ENCODE measurements at places on chromosomes 12 and 14.

GRCh38 chr12:80470403-80470802 is 26.4 kb downstream of the PTPRQ start:
- DNase-seq = no peak

DNA sequence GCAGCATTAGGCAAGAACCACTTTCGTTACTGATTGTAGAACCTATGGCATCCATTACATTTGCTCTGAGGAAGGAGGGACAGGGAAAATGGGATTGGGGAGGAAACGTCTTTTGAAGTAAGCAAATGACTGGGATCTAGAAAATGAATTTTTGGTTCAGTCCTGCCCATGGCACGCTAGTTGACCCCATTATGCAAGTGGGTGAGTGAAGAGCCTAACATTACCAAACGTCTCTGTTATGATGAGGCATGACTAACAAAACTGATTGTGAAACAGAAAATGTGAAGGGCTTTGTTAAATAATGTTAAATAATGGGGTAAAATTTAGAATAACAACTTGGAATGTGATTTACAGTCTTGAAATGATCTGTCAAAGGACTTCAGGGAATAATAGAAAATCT is 38.9 kb downstream of the CPSF2 start:
- DNase-seq = no peak

DNA sequence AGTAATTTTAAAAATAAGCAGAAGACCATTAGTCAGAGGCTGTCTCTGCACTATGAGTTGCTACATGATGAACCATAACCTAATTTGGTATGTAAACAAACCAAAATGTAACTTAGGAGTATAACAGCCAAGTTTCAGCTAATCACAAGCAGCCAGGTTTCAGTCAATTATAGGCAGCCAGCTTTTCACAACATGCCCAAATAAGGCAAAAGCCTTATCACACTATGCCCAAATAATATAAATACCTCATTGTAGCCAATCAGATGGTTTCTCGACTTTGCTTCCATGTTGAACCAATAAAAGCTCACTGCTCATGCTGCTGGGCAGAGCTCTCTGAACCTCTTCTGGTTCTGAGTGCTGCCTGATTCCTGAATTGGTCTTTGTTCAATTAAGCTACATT is 38.6 kb downstream of the GARIN6 start:
- no peak for DNase-seq

DNA sequence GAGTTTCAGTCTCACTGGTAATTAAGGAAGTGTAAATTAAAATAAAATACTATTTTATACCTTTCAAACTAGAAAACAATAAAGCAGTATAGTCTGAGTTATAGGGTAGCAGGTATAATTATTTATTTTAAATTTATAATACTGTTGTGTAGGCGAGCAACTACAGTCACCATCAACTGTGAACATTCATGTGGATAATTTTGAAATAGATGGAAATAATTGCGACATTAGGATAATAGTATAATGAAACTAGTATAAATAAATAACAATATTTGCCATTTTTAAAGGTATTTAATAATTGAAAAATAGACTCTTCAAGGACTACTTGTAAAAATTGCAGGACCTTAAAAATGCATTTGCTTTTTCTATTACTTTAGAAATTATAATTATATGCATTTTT is 3.8 kb upstream of the DYRK4 start:
- DNase-seq = no peak

- no peak for DNase-seq
These were observed at the start of gene KRT75 for GRCh38 chr12:52434081-52434733. Gene KRT75 (minus strand): TSS chr12:52434371. CDS start chr12:52434304, 67 bp downstream.

DNA sequence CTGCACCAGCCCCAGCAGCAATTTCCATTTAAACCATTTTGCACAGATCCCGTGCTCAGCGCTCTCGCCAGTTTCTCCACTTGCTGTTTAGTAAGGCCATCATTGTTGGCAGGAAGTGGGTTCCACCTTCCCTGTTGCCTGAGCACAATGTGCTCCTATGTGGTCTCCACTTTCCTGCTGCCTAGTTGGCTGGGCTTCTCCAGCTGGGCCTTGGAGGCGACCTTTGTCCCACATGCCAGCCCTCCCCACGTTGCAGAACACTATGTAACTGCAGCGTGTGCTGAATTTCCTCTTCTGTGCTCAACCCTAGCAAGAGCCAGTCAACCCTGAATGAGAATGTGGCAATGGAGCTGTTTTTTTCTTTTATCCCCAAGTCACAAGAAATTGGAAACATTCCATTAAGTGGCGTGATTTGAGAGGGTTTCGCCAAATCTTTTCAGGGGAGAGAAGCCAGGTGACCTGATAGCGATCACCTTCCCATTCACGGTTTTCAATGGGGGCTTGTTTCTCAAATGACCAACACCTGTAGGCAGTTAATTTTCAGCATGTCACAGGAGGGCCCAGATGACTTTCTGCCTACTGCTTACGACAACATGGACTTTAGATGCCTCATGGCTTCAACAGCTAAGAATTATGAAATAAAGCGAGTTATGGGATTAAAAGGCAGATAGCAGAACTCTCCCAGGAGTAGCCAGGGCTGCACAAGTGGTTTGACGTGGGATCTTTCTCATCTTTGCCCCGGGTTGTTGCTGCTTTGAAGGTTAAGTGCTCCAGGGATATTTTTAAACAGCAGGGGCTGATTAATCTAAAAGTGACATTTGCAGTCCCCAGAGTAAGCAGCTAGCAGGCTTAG is at the start of gene ACACB:
Gene ACACB, plus strand, starts transcription at position 830 of the 853 bp plus-strand sequence. CDS start 22,819 bp downstream, outside the sequence.
- no peak for DNase-seq

GRCh38 chr14:23636317-23637211 is at the start of gene DHRS2:
Gene DHRS2 (plus strand): TSS chr14:23636364. CDS start chr14:23638865, 2,501 bp downstream.
- no peak for DNase-seq

GRCh38 chr12:11556682-11557081 is 92.8 kb upstream of the ETV6 start:
- no peak for DNase-seq

GRCh38 chr12:15180325-15180724 is 40.9 kb downstream of the RERG start:
- no peak for DNase-seq

DNA sequence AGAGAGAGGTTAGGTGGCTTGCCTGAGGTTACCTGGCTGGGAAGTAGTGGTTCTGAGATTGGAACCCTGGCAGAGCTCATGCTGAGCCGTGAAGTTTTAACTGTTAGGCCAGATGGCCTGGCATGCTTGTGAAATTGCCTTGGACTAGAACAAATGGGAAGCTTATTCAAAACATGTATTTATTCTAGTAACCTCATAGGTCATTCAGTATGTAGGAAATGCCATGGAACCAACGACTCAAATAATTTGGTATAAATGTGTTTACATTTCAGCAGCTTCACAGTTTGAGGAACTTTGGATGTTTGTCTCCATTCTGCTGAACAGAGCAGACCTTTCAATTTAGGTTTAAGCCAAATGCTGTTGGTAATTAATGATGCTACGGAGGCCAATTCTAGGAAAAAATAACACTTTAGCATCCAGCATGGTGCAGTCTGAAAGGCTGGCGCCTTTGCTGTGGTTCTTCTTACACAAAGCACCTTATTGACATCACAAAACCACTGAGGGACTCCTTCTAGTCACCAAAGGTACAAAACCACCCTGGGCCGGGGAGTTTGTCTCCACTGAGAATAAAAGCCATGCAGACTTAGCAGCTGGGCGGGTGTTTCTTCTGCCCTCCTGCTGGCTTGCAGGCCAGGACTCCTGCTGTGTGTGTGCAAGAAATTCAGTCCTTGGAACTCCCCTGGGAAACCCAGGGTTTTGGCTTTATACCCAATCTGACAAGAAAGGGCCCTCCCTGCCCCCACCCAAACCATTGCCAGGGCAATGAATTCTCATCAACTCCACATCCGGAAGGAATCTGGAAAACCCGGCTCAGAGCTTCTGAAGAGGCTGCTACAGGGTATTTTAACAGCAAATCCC is 64.2 kb downstream of the ELK3 start:
- no peak for DNase-seq

Measured in activated effector memory CD4-positive, alpha-beta T cell treated with Interleukin-2 at 50 U/mL for 16 hours (primary cell).